ENCODE measurements at places on chromosomes 7 and 10. TPM values are rescaled to one million over a fixed set of nuclear protein-coding genes. Genes with fewer than 3 reads are reported as not detected.

DYNC1I1 gene
- total RNA-seq, result 9.4 TPM

CYP3A7 gene
- total RNA-seq, result not detected

GRCh38 chr10:112006831-112007230, 176.7 kb downstream of the GPAM start:
- no peak overlapping the region for H3K4me3 ChIP-seq
- no peaks in the 10 kb centered on the region for H3K4me1 ChIP-seq
- H3K27ac ChIP-seq, result no peak overlapping the region

DNA sequence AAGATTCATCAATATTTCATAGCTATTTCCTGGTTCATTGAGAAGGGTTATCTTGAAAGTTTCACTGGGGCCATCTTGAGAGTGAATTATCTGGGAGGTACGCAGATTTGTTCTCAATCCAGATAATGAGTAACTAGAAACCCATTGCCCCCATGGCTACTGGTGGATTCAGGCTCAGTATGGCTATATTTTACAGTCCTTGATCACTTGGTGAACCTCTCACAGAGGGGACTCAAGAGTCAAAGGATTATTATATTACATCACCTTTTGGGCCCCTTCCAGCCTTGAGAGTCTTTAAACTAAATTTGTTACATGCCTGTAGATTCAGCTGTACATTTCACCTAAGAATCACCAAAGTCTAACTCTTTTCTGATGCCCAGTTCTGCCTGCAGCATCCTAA, 11.6 kb downstream of the NKX2-3 start:
- H3K4me3 ChIP-seq, result no peak overlapping the region
- no peak for DNase-seq
- H3K36me3 ChIP-seq, result no peaks in the 10 kb centered on the region
- peaks cover 92% of the 10 kb centered on the region for H3K27me3 ChIP-seq
- H3K27ac ChIP-seq, result no peak overlapping the region

- no peak overlapping the region for H3K27ac ChIP-seq
- no peaks in the 10 kb centered on the region for H3K36me3 ChIP-seq
- peaks cover 5% of the 10 kb centered on the region for H3K4me1 ChIP-seq
- no peak for DNase-seq
- no peak overlapping the region for H3K4me3 ChIP-seq
Measured at GRCh38 chr10:99548041-99548530, 15.3 kb downstream of the NKX2-3 start.

ADAM12 gene
- 0.87 TPM for total RNA-seq
